ENCODE measurements at places on chromosomes 5 and 9.
A peak's percentile ranks its signal among the peaks of the same experiment; 100 is the strongest.

DNA sequence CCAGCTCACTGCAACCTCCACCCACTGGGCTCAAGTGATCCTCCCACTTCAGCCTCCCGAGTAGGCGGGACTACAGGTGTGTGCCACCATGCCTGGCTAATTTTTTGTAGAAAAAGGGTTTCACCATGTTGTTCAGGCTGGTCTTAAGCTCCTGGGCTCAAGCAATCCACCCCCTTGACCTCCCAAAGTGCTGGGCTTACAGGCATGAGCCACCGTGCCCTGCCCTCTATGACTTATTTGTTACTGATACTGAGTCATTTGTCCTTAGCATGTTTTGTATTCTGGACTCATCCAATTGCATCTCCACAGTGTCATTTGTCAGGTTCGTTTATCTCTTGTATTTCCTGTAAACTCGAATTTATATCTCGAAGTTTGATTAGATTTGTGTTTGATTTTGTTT is 2.7 kb upstream of the ITK start:
- no peak overlapping the region for H3K27ac ChIP-seq
- H3K27me3 ChIP-seq: peaks cover 16% of the 10 kb centered on the region
- no peak overlapping the region for H3K4me3 ChIP-seq
- DNase-seq: no peak
- no peaks in the 10 kb centered on the region for H3K4me1 ChIP-seq

GRCh38 chr5:94397508-94397907 is 220.9 kb downstream of the KIAA0825 start:
- no peak overlapping the region for H3K4me3 ChIP-seq
- no peaks in the 10 kb centered on the region for H3K36me3 ChIP-seq
- H3K4me1 ChIP-seq: no peaks in the 10 kb centered on the region

DNA sequence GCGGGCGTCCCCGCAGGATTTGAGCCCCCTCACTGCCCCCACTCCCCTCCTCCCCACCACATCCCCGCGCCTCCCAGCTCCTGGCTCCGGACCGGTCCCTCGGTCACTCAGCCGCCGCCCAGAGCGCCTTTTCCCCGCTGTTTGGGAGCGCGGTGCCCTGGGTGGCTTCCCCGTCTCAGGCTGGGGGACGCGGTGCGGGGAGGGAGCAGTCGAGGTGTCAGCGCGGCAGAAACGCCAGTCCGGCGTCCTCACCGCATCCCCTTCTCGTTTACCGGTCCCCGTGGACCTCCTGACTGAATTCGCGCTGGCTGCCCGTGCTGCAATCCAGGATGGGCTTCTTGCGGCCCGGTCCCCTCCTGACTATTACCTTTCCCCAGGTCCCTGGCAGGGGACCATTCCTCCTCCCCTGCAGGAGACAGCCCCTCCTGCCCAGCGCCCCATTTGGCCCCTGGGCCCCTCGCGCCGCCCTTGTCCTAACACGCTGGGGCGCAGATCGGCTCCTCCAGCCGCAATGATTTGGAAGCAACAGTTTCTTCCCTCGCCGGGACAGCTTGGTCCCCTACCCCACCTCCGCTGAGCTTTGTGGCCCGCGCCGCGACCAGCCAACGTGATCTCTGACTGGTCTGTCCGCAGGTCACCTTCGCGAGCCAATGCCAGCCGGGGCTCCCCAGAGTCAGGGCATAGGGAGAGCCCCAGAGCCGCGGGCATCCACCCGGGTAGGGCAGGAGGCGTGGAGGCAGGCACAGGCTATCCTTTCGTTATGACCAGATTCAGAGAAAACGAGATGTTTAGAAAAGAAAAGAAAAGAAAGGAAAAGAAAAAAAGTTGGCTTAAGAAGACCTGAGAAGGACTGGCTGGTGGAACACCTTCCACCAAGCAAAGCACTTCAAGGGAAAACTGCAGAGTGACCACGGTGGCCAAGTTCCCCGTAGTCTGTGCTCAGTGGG is 1.2 kb downstream of the ANKRD33B start:
- H3K36me3 ChIP-seq: no peaks in the 10 kb centered on the region
- H3K27ac ChIP-seq: no peak overlapping the region
- H3K27me3 ChIP-seq: peaks cover 49% of the 10 kb centered on the region
- DNase-seq: no peak
- peaks cover 25% of the 10 kb centered on the region for H3K4me1 ChIP-seq

GRCh38 chr5:95728494-95729114 is 2.5 kb upstream of the RHOBTB3 start:
- peak overlapping the region; percentile 88 for H3K4me3 ChIP-seq
- H3K27ac ChIP-seq: no peak overlapping the region
- no peak for DNase-seq
- peaks cover 5% of the 10 kb centered on the region for H3K27me3 ChIP-seq

- DNase-seq: peak; percentile 75
- no peaks in the 10 kb centered on the region for H3K36me3 ChIP-seq
- H3K27me3 ChIP-seq: no peaks in the 10 kb centered on the region
- H3K4me1 ChIP-seq: peaks cover 6% of the 10 kb centered on the region
- no peak overlapping the region for H3K4me3 ChIP-seq
Observed at GRCh38 chr9:94603259-94604160, 9.9 kb upstream of the FBP2 start.

GRCh38 chr5:174418809-174419539 is 305.4 kb upstream of the MSX2 start:
- H3K27ac ChIP-seq: no peak overlapping the region
- peak; percentile 18 for DNase-seq
- H3K4me1 ChIP-seq: no peaks in the 10 kb centered on the region
- peaks cover 7% of the 10 kb centered on the region for H3K27me3 ChIP-seq
- peak overlapping the region; percentile 19 for H3K4me3 ChIP-seq

DNA sequence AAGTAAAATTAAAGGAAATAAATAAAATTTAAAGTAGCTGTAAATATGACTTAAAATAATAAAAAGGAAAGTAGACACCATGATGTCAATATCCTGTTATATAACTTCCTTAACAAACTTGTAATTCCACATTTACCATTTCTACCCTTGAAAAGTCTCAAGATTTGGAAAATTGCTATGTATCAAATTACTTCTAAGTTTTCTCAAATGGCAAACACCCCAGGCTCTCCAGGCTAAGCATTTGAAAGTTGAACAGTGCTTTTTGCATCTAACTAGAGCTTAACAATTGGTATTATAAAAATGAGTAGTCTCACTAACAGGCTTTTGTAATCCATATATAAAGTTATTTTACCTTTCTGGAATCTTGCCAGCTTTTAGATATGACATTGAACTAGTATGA is 41.5 kb upstream of the MACIR start:
- no peak overlapping the region for H3K4me3 ChIP-seq
- no peaks in the 10 kb centered on the region for H3K36me3 ChIP-seq
- H3K4me1 ChIP-seq: no peaks in the 10 kb centered on the region
- no peak for DNase-seq
- no peaks in the 10 kb centered on the region for H3K27me3 ChIP-seq
- no peak overlapping the region for H3K27ac ChIP-seq

- H3K36me3 ChIP-seq: peaks cover 11% of the 10 kb centered on the region
- no peak overlapping the region for H3K4me3 ChIP-seq
- no peak for DNase-seq
- H3K4me1 ChIP-seq: peaks cover 38% of the 10 kb centered on the region
- no peak overlapping the region for H3K27ac ChIP-seq
Observed at GRCh38 chr9:79689576-79689975, 117.8 kb downstream of the TLE4 start.

GRCh38 chr5:95927927-95928723 is 33.5 kb downstream of the ELL2 start:
- no peak overlapping the region for H3K4me3 ChIP-seq
- H3K36me3 ChIP-seq: no peaks in the 10 kb centered on the region
- H3K4me1 ChIP-seq: peaks cover 9% of the 10 kb centered on the region
- DNase-seq: no peak
- no peak overlapping the region for H3K27ac ChIP-seq
- H3K27me3 ChIP-seq: no peaks in the 10 kb centered on the region

DNA sequence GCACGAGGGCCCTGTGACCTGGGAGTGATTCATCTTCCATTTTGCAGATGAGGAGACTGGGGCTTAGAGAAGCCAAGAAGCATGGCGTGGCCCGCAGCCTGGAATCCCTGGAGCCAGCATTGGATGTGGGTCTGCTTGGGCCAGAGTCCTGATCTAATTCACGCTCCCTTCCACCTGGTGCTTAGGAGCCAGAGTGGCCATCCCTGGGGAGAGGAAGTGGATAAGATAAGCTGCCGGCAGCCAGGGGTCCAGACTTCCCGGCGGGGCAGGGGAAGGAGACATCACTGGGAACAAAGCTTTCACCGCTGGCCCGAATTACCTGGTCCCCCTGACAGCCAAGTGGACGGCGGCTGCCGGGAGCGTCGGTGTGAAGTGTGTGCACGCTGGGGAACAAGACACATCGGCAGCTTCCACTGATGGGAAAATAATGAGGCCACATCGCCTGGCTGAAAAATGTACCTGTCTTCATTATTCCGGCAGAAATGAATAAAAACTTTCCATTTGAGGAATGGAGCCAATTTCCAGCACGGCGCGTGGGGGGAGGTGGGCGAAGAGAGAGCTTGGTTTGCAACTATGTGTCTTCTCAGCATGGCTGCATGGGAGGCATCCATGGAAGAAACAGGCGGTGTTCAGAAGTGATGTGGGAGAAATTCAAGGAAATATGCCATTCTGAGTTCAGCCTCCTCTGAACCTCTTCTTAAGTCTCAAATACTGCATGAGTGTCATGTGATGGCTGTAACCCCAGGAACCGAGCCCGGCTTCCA is 78.5 kb downstream of the OLFM1 start:
- H3K4me1 ChIP-seq: peaks cover 6% of the 10 kb centered on the region
- H3K27ac ChIP-seq: no peak overlapping the region
- no peaks in the 10 kb centered on the region for H3K36me3 ChIP-seq
- H3K4me3 ChIP-seq: no peak overlapping the region
- DNase-seq: no peak
- H3K27me3 ChIP-seq: no peaks in the 10 kb centered on the region

DNA sequence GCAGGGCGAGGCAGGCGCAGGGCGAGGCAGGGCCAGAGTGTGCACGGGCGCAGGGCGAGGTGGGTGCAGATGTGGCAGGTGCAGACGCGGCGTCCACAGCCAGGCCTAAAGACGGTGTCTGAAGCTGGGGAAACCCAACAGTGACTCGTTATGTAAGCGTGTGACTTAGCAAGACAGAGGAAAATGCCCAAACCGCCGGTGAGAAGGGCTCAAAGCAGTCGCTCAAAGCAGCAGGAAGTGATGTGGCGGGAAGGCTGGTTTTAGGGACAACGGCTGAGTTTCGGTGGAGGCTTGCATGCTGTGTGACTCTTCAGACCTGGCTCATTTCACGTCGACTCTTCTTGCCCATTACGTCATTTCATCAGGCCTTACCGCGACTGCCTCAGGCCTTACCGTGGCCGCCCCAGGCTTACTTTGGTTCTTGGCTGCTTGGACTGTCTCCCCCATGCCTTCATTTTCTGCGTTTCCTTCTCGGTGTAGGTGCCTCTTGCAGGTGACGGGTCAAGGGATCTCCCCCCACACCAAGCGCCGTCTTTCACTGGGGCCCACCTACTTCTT is 50.5 kb upstream of the EXOC3 start:
- peaks cover 31% of the 10 kb centered on the region for H3K4me1 ChIP-seq
- DNase-seq: no peak
- H3K36me3 ChIP-seq: no peaks in the 10 kb centered on the region

DNA sequence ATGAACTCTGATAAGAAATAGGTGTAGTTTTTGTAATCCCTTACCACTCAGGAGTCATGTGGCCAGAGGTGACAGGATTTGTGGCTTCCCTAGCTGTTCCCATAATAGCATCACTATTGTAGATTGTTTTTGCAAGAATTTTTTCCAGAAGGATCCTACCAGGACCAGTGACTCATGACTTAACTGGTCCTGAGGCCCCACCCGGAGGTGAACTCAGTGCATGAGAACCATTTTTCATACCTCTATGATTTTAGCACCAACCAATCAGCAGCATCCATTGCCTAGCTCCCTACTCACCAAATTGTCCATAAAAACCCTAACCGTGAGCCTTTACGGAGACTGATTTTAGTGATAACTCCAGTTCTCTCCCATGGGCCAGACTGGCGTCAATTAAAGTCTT is 484.8 kb downstream of the PSAT1 start:
- no peaks in the 10 kb centered on the region for H3K27me3 ChIP-seq
- no peak for DNase-seq
- H3K27ac ChIP-seq: no peak overlapping the region
- no peaks in the 10 kb centered on the region for H3K36me3 ChIP-seq

DNA sequence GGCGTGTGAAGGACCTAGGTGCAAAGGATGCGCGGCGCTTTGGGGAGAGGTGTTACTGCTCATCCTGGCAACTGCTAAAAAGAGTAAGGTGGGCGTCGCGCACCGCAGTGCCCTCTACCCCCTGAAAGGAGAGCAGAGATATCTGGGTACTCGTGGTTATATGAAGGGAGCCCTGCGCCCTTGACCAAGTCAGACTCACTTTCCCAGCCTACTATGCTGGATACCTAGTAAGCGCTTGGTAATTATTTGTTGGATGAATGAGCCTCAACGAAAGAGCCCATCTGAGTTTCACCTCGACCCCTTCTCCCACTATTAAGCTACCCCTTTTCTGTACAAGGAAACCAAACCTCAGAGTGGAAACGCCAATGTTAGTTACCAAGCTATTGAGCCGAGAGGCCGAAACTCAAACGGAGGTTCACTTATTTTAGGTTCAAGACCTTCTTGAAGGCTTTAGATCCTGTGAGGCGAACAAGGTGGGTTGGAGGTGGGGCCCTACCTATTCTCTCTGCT is 8.0 kb downstream of the LHX6 start:
- no peaks in the 10 kb centered on the region for H3K36me3 ChIP-seq
- no peak for DNase-seq
- peaks cover 6% of the 10 kb centered on the region for H3K4me1 ChIP-seq

GRCh38 chr5:153122403-153122802 is 368.1 kb upstream of the GRIA1 start:
- no peak overlapping the region for H3K27ac ChIP-seq
- peaks cover 2% of the 10 kb centered on the region for H3K4me1 ChIP-seq
- DNase-seq: no peak

Data from neuronal stem cell (in vitro differentiated cells).